ENCODE measurements at places on chromosomes 6 and 20.
A peak's percentile ranks its signal among the peaks of the same experiment; 100 is the strongest.

DNA sequence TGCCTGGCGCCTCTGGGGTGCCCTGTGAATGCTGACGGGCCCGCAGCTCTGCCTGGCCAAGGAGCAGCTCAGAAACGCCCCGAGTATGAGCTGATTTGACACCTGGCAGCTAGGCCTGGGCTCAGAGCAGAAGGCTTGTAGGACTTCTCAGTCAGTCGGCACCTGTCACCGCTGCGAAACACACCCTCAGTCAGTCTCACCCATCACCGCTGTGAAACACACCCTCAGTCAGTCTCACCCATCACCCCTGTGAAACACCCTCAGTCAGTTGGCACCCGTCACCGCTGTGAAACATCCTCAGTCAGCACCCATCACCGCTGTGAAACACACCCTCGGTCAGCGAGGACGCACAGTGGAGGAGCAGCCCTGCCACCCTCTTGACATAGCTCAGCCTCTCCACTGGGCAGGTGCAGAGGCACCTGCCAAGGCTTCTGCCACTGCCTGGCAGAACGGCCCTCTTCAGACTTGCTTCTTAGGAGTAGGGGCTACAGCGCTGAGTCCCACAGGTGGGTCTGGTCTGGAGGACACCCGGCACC, 109.0 kb downstream of the PSMB1 start:
- DNase-seq: no peak

GRCh38 chr6:132961610-132962009, 147.2 kb downstream of the RPS12 start:
- DNase-seq: no peak

DNA sequence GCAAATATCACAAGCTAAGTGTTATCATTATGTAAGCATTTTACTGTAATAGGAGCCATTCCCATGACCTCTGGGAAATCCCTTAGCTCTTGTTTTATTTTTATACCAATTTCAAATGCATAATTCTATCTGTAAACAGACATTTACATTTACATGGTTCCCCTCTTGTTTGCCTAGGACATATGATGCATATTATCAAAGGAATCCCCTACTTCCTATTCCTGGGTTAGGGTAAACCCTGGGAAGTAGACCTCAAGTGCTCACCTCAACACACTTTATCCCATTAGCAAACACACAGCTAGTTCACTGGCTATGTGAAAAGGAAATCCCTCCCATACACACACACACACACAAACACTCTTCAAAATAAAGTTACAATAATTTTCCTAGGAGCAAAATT, 27.1 kb downstream of the PDE10A start:
- DNase-seq: no peak

DNA sequence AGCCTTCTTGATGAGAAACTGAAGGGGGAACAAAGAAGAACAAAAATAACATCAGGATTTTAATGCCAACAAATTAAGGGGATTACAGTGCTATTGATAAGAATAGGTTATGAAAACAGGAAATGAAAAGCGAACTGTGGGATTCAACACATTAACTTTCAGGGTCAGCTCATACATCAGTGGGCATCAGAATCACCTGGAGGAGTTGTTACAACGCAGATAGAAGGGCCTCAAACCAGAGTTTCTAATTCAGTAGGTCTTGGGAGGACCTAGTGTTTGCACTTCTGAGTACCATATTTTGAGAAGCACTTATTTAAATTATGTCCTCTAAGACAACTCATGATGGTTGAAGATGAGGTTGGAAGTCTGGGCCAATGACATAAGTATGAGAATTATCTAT, 5.6 kb upstream of the TMEM244 start:
- DNase-seq: no peak

DNA sequence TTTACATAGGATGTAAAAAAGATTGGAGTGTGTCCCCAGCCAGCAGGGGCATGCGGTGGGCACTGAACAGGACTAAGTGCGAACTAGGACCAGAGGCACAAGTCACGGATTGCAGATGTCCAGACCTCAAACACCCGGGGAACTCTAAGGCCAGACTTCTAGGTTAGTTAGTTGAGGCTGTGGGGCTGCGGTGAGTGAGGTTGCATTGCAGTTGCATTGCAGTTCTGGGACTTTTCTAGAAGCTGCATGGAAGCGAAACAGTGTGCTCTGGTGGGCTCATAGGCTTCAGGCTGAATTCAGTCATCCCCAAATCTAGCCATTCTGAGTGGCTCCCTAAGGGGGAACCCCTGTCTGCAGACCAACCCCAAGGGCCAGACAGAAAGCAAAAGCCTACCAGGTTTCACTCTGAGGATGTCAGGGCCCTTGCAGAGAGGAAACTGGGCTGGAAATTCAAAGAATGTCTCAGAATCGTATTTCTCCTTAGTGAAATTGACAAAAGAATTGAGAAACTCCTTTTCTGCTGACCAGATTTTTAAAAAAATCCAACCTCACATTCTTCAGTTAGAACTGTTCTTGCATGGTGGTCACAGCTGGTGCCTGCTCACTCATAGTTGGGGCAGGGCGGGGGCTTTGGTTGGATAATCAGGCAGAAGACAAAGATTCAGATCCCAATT, 182.8 kb downstream of the ZDHHC14 start:
- DNase-seq: no peak

DNA sequence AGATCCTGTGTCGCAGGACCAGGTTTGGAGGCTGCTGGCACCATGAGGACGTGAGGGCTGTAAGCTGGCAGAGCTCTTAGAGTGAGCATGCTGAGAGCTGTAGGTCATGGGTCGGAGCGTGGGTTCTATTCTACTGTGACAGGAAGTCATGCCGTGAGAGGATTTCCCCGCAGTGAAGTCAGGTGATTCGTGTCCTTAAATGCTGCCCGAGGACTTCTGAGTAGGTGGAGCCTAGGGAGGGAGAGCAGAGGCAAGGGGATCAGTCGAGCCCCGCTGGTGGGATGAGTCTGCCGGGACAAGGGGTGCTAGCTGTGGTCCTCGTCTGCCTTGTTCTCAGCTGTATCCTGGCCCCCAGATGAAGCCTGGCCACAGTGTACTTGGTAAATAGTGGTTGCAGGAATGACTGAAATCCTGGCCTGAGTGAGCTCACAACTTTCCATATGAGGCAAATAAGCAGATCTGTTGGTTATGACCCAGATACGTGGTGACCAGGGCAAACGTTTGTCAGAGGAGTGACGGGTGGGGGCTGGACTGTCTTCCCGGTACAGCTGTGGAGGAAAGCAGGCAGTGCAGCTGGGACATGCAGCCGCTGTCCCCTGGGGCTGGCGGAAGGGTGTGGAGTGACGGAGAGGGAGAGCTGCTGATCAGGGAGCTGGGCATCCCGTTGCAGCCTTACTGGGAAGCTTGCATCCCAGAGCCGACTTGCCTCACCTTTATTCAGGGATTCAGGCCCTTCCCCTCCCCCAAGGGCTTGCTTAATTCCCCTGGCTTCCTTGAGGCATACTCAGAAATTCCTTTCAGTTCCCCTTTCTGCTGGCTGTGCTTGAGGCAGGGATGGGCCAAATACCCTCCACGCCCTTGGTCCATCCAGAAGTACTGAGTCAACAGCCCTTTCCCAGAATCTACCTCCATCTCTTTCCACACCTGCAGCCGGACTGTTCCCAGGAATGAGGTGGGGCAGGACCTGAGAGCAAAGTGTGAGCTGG, 250.9 kb upstream of the RREB1 start:
- DNase-seq: no peak

- DNase-seq: no peak
Measured at GRCh38 chr6:169700296-169700695, 1.5 kb downstream of the WDR27 start.

DNA sequence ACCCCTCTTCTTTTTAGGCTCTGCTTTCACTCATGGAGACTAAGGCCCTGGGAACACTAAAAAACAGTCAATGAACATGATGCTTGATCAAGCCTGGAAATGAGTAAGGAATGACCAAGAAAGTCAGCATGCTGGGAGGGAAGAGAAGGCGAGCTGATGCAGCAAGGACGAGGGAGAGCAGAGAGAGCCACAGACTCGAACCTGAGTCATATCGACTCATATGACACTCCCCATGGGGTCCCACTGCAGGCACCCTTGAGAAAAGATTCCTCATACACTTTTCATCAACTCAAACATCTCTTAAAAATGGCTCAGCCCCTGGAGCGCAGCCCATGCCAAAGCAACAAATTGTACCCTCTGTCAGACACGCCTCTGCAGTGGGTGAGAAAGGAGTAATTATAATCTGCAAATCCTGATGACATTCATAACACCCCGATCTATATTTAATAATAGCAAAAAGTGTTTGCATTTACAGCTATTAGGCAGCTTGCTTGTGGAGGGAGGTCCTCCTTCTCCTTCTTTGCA, 127.2 kb downstream of the F13A1 start:
- DNase-seq: no peak

DNA sequence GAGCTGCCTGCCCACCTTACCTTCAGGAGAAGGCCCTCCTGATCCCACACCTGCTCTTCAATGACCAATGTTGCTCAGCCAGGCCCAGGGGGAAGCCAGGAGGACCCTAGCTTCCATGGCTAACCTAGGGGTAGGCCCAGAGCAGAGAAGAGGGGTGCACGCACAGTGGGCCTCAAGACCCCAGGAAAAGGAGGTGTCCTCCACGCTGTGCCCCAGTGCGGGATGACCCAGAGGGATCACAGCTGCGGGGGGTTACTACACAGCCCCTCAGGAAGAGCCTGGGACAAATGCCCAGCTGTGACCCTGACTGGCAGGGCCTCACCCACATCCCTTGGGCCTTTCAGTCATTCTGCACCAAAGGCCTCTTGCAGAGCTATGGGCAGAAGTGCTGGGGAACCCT, 31.6 kb upstream of the APMAP start:
- DNase-seq: no peak

DNA sequence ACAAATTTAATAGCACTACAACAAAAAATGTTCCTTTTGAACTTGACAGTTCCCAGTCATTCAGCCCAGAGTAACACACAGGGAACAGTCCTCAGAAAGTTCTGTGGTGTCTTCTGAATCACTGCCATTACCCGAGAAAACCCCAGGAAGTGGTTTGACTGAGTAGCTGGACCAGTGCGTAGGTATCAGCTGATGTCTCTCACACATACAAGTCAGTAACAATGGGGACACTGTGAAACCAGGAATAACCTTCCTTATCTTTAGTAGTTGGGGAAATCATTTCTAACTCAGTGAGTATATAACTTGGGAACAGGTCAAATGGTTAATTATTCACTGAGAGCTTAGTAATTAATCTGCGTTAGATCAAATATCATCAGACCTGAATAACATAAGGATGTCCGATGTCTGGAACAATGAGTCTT, 73.1 kb downstream of the HIVEP2 start:
- peak; percentile 85 for DNase-seq

DNA sequence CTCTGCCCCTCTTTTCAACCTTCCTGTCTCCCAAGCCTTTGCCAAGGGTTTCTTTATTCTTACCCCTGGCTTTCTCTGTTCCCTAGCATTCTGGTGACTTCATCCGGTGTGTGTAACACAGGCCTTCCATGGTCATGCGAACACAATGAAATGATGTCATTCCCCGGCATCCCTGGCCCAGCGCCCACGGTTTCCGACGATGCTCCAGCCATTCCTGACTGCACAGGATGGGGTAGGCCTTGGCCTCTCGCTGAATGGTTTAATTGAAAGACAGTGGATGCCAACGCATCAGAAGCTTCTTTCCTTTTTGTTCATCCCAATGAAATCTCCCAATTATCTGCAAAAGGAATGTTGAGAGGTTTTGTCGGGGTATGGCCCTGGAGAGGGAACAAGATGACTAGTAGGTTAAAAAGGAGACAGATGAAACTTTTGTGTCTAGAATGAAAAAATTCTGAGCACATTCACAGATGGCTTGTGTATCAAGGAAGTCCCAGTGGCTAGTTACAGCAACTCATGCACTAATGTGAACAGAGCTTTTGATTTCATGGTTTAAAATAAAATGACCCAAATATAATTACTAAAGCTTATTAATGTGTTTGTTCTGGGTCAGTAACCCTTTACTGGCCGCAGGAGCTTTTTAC, 655.0 kb downstream of the QKI start:
- DNase-seq: no peak

DNA sequence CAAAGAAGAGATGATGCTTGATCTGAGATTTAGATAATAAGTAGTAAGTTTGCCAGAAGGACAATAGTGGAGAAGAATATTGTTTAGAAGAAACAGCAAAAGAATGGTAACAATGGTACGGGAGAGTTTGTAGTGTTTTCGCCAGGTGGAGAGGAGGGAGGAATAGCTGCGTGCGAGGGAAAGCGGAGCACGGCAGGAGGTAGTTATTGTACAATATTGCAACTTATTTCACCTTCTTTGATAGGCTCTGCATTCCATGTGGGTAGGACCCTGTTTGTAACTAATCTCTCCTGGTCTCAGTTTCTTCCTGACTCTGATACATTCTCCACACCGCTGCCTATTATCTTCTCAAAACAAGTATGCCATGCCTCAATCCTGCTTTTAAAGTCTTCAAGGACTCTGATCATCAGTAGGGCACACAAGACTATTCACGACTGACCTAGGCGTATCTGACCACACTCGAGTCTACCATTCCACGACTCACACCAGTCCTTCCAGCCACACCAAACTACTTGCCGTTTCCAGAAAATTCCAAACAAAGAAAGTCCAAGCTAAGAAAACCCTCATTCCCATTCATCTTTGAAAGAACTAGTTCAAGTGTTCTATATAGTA, 1.1 kb downstream of the PPIL4 start:
- no peak for DNase-seq

- DNase-seq: no peak
Measured at GRCh38 chr6:41733360-41733706, 2.1 kb downstream of the TFEB start.

DNA sequence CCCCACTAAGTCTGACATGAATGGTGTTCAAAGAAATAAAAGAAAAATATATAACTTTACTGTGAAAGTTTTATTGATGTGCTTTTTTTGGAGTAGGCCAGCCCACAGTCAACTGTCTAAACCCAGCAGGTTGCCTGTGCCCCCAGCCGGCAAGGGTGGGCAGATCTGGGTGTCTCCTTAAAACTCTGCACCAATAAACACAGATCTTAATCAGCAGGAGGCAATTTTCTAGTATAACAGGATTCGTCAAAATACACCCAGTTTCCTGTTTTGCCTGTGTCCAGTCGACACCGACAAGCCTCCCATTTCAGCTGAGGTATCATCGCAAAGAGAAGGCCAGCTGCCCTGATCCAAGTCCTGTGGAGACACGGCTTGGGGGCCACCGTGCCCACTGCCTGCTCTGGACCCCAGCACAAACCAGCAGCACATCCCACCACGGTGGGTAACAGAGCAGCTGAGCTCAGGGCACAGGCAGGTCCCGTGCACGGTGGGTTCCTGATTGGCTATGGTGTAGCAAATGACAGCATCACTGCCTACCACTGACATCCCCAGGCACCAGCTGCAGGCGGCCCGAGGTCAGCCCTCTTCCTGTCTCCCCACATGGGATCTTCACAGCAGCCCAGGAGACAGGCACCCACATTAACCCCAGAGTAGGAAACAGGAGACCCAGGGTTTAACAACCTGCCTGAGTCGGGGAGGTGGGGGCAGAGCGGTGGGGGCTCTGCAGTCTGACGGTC, 15.7 kb downstream of the BMP7 start:
- no peak for DNase-seq

DNA sequence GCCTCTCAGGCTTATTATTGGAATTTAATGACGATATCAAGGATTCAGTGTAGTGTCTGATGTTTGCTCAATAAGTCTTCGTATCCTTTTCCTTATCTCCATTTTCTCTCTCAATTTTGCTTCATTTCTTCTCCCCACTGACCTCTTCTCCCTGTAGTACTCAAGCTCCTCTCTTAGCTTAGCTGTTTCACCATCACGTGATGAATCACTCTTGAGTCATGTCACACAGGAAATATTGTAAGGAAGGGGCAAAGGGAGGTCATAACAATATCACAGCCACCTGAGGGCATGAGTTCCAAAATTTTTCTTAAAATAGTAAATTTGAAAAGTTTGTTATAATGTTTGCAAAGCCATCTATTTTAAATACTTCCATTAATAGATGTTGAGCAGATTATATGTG, 392.2 kb upstream of the MARCKS start:
- no peak for DNase-seq

- DNase-seq: no peak
Measured at GRCh38 chr20:43765916-43766315, 39.1 kb upstream of the GTSF1L start.

All from GM04504 (cell line).